ENCODE measurements at places on chromosomes 7 and 10.
A peak's percentile ranks its signal among the peaks of the same experiment; 100 is the strongest.

DNA sequence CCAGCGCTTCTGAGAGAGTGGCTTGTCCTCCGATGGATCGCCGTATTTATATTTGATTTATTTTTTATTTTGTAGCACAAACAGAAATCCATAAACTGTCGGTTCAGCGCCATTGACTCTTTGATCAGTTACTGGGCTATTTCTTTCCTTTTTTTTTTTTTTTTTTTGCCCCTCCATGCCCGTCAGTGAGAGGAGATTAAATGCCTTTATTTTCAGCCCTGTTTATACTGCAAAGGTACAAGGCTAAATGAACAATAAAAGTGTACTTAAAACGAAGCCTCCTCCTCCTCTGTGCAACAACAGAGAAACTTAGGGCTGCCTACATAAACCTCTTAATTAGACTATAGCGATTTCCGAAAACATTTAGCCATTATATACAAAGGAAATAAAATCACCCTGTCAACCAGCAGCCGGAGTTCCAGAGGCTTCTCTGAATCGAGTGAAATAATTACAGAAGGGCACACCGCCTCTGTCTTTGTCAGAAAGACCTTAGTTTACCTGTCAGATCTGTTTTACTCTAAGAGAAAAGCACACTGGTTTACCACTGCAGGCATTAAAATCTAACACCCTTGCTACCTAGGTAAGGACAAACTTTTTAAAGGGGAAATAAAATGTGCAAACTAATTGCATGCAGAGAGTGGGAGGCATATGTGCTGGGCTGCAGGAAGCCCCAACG lies 3.5 kb downstream of the EBF3 start:
- no peak for DNase-seq

DNA sequence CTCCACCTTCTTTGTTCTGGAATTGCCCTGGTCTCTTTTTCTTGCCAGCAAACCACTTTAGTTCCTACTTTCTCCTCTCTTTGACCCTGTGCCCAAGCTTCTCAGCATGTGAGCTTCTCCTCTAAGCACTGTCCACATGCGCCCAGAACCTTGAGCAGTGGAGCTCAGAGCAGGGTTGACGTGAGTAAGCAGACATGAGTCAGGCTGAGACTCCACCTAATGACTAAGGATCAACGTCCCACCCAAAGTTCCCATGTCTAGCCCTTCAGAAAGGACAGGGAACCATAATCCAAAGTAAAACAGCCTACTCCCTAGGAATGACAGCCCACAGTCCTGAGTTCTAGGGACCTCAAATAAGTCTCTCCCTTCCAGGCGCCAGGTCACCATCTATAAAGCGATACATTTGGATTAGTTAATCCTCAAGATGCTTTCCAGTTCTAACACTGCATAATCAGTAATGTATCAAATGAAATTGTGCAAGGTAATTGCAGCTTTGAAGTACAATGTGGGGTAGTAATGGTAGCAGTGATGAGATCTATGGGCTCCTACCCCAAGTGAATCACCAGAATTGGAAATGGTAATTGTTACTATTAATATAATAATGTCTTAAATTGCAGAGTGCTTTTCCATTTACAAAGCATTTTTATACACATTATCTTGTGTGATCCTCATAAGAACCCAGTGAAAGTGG lies 44.5 kb downstream of the KCNMA1 start:
- no peak for DNase-seq

GRCh38 chr10:42988517-42989395 lies 88.1 kb upstream of the RET start:
- no peak for DNase-seq

DNA sequence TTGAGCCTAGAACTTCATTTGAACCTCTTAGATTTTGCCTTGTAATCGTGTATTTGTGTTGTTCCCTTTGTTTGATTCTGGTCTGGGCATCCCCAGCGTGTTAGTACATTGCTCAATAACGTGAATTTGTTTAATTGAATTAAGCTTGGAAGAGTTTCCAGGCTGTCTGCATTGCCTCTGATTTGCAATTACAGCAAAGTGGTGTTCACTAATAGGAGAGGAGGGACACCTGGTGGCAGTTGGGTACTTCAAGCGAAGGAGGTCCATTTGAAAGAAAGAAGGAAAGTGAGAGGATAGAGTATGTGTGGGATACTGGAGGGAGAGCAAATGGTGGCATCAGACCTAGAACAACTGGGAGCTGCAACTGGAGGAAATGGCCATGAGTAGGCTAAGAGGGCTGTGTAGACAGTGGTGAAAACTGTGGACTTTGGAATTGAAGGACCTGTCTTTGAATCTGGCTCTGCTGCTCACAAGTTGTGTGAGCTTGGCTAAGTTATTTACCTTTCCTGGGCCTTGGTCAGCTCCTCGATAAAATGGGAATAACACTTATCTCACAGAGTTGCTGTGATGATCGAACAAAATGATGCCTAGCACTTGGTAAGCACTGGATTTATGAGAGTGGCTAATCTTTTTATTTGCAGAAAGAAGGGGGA lies 15.1 kb downstream of the LSMEM1 start:
- DNase-seq = no peak

- DNase-seq = no peak
Observed at GRCh38 chr7:28767356-28767755, 190.8 kb downstream of the TRIL start.

DNA sequence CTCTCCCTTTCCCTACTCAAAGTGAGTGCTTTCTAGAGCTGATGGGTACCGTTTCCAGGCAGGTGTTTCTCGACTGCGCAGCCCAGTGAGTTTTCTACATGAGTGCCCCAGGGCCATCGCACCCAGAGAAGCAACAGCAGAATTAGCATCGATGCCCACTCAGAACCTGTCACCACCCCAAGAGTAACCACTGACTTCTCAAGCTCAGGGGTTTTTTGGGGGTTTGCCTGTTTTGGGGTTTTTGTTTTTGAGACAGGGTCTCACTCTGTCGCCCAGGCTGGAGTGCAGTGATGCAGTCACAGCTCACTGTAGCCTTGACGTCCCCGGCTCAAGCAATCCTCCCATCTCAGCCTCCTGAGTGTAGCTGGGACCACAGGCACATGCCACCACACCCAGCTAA lies 25.7 kb downstream of the SNX8 start:
- peak; percentile 64 for DNase-seq

DNA sequence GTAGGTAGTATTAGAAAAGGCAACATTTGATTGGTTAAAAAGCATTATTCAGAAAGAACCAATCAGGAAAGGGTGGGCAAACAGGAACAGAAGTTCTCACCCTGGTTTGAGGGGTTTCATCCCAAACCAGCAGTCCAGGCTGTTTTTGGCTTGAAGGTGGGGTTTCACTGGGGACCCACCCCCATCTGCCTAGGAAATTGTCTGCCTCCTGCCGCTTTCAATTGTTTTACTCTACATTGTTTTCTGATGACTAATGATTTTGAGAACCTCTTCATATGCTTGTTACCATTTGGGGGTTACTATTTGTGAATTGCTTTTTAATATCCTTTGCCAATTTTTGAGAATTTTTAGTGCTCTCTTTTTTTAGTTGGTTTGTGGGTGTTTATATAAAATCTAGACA lies 3.3 kb upstream of the PCBD1 start:
- no peak for DNase-seq

All from GM06990 (cell line).